ENCODE measurements at places on chromosomes 2 and 18.

DNA sequence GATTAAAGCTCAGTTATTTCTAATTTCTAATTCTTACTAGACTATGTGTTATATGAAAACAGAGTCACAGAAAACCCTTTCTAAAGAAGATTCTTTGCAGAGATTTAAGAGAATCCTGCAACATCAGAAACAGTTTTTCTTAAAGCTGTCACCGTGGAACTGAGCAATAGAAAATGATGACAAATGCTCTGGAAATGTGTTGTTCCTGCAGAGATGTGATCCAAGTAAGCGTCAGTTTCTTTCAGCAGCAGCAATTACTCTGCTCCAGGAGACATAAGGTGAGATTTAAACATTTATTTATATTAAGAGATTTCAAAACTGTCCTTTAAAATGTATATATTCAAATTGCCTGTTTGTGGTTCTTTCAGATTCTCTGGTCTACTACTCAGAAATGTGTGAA, 350.5 kb upstream of the NETO1 start:
- DNase-seq: no peak

GRCh38 chr2:135685361-135685760, 56.3 kb upstream of the UBXN4 start:
- no peak for DNase-seq

GRCh38 chr18:58785171-58785805, 79.4 kb upstream of the ZNF532 start:
- peak; percentile 59 for DNase-seq

DNA sequence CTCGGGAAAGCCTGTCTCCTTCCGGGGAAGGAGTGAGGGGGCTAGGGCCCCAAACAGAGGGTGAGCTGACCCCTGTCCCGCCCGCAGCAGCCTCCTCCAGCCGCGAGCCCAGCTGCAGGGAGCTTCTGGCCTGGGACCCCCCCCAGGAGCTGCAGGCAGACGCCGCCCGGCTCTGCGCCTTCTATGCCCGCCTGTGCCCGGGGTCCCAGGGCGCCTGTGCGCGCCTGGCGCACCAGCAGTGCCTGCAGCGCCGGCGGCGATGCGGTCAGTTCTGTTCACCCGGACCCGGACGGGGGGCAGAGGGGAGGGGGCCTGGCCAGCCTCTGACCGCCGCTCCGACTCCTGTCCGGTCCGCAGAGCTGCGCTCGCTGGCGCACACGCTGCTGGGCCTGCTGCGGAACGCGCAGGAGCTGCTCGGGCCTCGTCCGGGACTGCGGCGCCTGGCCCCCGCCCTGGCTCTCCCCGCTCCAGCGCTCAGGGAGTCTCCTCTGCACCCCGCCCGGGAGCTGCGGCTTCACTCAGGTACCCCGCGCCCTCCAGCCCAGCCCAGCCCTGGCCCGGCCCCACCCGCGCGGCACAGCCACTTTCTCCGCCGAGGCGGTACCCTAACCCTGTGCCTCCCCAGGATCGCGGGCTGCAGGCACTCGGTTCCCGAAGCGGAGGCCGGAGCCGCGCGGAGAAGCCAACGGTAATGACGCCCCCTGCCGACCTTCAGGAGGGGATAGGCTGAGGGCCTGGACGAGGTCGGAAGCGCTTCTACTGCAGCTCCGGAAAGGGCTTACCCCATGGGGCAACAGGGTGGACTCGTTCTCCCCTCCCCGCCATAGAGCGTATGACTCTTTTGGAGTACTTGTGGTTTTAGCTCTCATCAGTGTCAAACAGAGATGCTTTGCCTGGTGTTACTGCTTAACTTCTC, 2.0 kb upstream of the CHRND start:
- no peak for DNase-seq

DNA sequence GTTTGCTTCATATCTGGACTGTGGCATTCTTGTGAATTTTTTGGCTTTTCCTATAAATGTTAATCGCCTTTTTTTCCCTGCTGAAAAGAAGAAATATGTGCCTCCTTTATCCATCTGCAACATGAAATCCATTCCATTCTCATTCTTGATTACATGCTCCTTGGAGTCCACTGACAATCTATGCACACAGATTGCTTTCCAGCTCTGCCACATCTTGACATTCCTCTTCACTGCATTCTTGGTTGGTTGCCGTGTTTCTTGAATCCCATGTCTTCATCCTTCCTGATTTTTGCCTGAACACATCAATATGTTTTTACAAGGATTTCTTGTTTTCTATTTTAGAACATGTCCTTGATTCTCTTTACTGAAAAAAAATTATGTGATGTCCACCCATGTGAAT, 26.7 kb upstream of the BIRC6 start:
- DNase-seq: no peak

- DNase-seq: no peak
Measured at GRCh38 chr2:127661949-127662510, 13.3 kb downstream of the LIMS2 start.

DNA sequence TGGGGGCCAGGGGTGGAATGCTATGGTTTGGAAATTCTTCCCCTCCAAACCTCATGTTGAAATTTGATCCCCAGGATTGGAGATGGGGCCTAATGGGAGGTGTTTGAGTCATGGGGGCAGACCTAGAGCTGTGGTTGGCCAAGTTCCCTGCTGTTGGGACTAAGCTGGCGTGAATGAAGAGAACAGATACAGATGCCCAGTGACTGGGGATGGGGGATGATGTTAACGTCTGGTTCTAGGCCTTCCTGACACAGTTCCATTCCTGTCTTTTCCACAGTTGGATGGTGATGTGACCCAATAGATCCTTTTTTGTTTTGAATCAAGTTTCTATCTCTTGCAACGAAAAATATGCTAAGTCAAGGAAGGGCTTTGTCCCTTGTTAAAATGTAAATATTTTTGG, 23.7 kb downstream of the KLHL23 start:
- DNase-seq: no peak

GRCh38 chr2:237256887-237257286, 157.1 kb downstream of the COL6A3 start:
- no peak for DNase-seq

GRCh38 chr18:74861154-74861553, 263.5 kb downstream of the ZNF407 start:
- no peak for DNase-seq

All from epithelial cell of proximal tubule (primary cell).